ENCODE measurements at places on chromosomes 13 and 19. TPM values are rescaled to one million over a fixed set of nuclear protein-coding genes. Genes with fewer than 3 reads are reported as not detected.

DNA sequence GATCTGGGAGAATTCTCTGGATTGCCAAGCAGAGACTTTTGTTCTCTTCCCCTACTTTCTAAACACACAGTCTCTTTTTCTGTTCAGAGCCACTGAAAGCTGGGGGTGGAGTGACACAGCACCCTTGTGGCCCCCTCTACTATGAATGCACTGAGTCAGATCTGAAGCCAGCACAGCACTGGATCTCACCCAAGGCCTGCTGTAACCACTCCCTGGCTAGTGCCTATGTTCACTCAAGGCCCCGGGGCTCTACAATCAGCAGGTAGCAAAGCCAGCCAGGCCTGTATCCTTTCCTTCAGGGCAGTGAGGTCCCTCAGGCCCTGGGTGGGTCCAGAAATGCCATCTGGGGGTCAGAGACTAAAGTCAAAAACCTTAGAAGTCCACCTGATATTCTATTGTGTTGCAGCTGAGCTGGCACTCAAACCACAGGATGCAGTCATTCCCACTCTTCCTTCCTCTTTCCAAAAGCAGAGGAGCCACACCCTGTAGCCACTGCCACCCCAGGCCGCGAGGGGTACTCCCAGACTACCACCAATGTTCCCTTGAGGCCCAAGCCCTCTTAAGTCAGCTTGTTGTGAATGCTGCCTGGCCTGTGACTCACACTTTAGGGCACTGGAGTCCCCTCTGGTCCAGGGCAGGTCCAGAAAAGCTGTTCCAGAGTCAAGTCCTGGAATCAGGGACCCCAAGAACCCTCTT, 110.1 kb upstream of the RXFP2 start:
- DNase-seq = no peak

GRCh38 chr13:75102001-75102716, 379.8 kb downstream of the TBC1D4 start:
- DNase-seq = no peak

DNA sequence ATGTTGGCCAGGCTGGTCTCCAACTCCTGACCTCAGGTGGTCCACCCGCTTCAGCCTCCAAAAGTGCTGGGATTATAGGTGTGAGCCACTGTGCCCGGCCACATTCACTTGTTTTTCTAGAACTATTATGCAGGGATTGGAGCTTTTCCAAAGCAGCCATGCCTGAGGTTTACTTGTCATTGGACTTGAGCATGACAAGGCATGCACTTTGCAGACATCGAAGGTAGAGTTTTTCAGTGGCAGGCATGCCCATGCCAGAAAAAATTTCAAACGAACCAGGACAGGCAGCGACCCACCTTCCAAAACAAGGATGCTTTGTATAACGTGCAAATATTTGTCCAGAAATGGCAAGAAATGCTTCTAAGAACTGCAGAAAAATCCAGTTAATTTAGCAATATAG, 17.7 kb downstream of the PNMA8A start:
- DNase-seq = no peak

GRCh38 chr19:56660381-56661107, 11.0 kb downstream of the ZNF835 start:
- no peak for DNase-seq

Gene DLEU7
- 1.5 TPM for polyA plus RNA-seq

Gene PSG2
- 0.25 TPM for polyA plus RNA-seq

Gene CGB2
- polyA plus RNA-seq = not detected

Measured in renal cortex interstitium (tissue), 15 donors.